Cortex of kidney (tissue), 1 donor: ENCODE measurements at places on chromosomes 6 and 20.

GRCh38 chr20:13148402-13148801 is 72.7 kb upstream of the ISM1 start:
- DNase-seq, result no peak

GRCh38 chr6:116450185-116450710 is 10.9 kb upstream of the CALHM6 start:
- DNase-seq, result no peak

DNA sequence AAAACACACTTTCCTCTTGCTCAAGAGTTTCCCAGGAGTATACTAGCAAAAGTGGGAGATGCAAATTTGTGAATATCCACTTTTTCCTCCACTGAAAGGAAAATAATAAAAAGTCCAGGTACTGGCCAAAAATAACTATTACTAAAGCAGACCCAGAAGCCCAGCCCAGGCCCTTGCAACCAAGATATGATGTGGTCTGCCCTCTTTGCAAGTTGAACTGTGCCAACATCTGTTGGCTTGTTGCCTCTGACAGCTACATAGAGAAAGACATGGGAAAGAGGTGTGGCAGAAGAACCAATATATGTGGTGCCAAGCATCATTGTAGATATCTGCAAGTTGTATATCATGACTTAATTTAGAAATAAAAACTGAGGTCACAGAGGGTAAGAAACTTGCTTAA is 78.4 kb upstream of the JAG1 start:
- no peak for DNase-seq

DNA sequence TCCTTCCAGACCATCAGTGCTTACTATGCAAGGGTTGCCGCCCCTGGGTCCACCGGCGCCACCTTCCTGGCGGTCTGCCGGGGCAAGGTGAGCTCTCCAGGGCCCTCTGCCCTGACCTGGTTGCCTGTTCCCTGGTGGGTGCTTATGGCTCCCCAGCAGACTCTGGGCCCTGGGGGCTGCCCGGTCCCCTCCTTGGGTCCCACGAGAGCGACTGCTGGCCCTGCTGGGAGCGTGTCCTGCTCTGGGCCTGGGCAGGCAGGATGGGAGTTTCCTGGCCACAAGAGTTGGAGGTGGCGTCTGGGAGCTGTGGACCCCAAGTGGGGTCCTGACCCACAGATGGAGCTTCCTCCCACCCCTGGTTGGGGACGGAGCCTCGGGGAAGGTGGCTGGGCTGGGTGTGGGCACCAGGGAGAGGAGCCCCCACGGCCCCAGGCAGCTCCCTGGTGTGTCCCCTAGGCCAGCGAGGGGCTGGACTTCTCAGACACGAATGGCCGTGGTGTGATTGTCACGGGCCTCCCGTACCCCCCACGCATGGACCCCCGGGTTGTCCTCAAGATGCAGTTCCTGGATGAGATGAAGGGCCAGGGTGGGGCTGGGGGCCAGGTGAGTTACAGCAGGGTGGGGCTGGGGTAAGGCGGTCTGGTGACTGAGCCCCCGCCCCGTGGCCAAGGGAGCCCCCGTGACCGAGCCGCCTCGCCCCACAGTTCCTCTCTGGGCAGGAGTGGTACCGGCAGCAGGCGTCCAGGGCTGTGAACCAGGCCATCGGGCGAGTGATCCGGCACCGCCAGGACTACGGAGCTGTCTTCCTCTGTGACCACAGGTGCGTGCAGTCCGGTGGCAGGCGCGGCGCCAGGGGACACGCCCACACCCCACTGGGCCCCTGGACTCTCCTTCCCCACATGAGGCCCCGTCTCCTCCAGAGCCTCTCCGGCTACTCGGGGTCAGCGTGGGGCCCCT is 7.1 kb upstream of the TNFRSF6B start:
- no peak for DNase-seq

DNA sequence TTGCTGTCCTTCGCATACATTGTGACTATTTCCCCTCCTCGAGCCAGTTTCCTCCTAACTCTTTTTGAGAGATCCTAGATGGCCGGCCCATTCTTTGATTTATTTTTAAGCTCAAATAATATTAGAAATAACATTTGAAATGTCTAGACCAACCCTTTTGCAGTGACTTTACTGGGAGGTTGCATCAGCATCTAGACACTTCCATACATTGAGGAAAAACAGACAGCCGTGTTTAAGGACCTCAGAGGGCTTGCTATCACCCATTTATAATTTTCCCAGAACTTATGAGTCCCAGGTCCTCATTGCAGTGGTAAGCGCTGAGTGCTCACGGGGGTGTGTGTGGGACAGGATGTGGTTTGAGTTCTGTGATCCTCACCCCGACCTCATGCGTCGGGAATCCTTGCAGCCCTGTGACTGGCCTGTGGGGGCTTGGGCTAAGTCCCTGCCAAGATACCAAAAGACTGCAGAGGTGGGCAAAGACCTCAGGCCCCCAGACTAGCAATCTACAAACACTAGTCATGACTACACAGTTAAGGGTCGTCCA is at the start of gene GPX5:
GPX5 (plus strand) TSS at position 386 of the 544 bp plus-strand sequence; CDS start at position 519, 133 bp downstream.
- DNase-seq, result no peak

DNA sequence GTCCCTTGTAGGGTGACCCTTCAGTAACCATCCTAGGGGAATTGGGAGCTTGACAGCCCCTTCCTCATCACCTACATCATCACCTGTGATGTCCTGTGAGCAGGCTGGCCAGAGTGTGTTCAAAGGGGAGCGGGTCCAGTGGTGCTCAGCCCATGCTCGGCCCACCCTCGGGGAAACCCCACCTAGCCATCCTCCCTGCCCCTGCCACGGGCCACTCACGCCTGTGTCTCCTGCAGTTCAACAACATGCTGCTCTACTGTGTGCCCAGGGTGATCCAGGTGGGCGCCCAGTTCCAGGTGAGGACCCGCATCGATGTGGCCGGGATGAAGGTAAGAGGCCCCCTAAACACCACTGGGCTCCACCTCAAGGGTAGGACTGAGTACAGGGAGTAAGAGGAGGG is 10.1 kb downstream of the FGD2 start:
- no peak for DNase-seq

- DNase-seq, result no peak
Measured at GRCh38 chr6:53432318-53433161, 83.8 kb upstream of the ELOVL5 start.

- no peak for DNase-seq
Measured at GRCh38 chr6:40854592-40854991, 184.4 kb downstream of the UNC5CL start.

DNA sequence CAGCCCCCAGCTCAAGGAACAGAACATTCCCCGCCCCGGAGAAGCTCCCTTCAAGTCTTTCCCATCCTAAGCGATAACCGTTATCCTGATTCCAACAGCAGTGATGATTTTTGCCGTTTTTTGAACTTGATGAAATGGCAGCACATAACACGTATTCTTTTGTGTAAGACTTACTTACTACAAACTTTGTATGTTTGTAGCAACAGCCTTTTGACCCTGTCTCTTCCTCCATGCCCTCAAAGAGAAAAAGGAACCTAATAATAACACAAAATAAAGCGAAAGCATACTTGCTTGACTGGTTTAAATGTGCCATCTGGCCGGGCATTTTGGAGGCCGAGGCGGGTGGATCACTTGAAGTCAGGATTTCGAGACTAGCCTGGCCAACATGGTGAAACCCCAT is 26.4 kb upstream of the SLC9A8 start:
- no peak for DNase-seq

- no peak for DNase-seq
Measured at GRCh38 chr6:108895571-108895970, 47.3 kb downstream of the ARMC2 start.

- no peak for DNase-seq
Measured at GRCh38 chr6:145729887-145730286, 5.4 kb downstream of the EPM2A start.

DNA sequence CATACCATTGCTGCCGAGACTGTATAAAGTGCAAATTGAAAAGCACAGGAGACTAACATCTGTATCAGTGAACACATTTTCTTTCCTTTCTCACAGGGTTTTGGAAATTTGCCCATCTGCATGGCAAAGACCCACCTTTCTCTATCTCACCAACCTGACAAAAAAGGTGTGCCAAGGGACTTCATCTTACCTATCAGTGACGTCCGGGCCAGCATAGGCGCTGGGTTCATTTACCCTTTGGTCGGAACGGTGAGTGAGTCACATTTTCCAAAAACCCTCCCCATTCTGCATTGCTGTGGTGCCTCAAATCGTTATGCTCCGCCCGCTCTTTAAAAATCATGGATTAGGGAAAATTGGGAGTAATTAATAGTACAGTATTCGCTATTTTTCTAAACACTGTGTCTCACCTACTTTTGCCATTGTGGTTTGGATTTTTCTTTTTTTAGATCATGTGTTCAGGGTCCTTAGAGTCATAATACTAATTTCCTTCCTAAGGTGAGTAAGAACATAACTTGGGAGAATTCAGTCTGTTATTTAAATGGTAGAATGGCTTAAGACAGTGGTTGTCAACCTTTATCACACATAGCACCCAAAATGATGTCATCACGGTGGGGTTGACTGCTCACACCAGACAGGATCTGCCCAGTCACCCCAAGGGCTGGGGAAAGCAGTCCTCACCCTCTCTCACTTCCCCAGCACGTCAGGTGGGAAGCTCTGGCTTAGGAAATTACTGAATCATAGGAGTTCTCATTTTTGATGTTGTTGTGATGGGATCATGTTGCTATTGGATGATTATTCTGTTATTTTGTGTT is 171.6 kb downstream of the MTHFD1L start:
- DNase-seq, result no peak

- no peak for DNase-seq
Measured at GRCh38 chr6:141968632-141969031, 164.1 kb upstream of the GJE1 start.

GRCh38 chr20:64234291-64234791 is 21.2 kb upstream of the PCMTD2 start:
- DNase-seq, result no peak
